ENCODE measurements at places on chromosomes 5 and 9. TPM values are rescaled to one million over a fixed set of nuclear protein-coding genes. Genes with fewer than 3 reads are reported as not detected.

The LCN2 gene
- 14.1 TPM for total RNA-seq

The ANAPC2 gene
- 18.4 TPM for total RNA-seq

The SHC3 gene
- total RNA-seq = 15.5 TPM

The ZBTB34 gene
- 13.9 TPM for total RNA-seq

The MZB1 gene
- 0.17 TPM for total RNA-seq

The CD14 gene
- total RNA-seq = 38.3 TPM

The CDH9 gene
- total RNA-seq = 3.2 TPM

The GFRA3 gene
- total RNA-seq = 3.2 TPM
